ENCODE measurements at places on chromosomes 5 and 9. TPM values are rescaled to one million over a fixed set of nuclear protein-coding genes. Genes with fewer than 3 reads are reported as not detected.

DNA sequence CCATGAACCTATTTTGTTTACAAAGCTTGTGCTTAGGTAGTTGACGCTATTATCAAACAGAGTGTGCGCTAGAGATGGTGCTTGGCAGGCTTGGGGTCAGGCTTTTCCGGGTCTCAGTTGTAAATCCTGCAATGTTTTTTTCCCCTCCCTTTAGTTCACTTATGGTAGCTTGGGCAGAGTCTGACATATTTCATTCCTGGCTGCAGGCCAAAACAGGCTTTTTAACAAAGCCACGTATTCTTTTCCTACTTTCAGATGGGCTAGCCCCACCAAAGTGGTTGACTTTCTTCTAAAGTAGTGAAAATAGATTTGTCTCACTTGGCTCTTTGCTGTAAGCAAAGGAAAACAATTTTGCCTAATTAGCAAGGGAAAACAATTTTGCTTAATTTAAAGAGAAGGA lies 58.0 kb upstream of the FBN2 start:
- DNase-seq: no peak

DNA sequence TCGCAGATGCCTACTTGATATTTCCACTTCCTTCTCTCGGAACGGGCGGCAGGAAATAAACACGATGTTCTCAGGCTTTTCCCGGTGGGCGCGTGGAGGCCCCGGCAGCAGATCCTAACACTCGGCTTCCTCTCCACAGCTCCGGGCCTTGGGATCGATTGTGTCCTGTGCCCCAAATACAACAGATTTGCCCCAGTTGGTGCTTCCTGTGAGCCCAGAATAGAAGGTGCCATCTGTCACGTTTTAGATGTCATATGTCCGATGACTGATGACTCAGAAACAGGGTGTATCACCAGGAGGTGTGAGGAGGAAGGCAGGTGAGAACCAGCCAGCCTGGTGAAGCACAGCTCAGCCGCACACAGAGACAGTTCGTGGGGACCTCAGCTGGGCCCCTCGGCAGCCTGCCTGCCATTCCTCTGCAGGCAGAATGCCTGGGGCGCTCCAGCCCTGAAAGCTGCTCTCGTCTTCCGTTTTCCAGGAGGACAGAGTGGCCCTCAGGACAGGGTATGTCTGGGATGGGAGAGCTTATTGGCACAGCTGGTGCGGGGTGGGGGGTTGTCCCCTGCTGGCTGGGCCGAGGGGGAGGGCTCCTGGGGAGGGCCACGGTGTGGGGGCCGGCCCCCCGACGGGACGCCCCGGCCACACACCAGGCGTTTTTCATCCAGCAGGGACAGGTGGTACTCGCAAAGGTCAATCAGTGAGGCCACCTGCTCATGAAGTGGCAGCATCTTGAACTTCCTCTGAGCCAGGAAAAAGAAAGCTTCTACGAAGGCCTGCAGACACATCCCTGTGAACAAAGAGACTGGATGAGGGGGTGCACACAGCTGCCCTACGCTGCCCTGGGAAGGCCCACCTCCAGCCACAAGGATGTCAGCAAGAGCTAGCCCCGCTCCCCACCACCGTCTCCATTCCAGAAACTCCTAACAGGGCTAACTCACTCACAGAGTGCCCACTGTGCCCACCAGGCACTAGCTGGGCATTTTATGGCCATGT lies 171.0 kb downstream of the DAB2IP start:
- no peak for DNase-seq

DNA sequence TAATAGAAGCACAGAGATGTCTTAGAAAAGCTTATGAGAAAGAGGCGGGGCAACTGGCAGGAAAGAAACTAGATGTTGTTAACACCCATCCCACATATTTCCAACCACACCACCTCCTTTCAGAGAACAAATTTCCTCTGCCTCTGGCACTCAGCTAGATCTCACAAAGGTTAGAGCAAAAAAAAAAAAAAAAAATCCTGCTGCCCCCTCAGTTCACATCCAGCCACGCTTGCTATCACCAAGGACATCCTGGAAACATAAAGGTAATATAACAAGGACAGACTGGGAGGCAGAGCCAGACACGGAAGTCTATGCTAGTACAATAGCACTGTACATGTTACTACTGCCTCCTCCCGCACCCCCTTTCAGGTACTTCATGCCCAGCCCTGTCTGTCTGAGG lies 238.0 kb upstream of the PTGER4 start:
- DNase-seq: no peak

DNA sequence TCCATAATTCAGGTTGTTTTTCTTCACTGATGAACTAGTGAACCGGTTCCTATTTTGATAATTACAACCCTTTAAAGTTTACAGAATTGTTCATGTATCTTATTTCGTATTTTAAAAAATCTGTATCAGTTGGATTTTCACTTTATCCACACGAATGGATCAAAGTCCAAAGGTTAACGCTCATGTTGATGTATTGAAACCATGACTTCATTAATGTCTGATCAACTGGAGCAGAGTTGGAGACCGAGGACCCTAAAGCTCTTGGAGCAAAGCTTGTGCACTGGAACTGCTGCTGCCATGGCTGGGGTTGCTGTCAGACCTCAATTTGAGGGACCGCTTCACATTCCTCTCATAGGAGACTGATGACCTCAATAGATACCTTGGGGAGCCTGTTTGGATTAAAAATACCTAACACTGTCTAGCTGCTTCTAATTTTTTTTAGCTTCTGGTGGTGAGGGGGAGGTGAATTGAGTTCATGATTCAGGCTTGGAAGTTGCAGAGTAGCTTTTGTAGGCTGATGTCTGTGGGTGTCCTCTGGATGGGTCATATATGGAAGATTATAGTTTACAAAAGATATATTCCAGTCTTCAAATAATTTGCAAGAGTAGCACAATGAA lies 45.1 kb downstream of the KIAA1958 start:
- no peak for DNase-seq

GRCh38 chr5:132289097-132289496 lies 5.1 kb upstream of the SLC22A4 start:
- DNase-seq: no peak

GRCh38 chr9:97511655-97512427 lies 10.4 kb downstream of the TMOD1 start:
- DNase-seq: no peak

DNA sequence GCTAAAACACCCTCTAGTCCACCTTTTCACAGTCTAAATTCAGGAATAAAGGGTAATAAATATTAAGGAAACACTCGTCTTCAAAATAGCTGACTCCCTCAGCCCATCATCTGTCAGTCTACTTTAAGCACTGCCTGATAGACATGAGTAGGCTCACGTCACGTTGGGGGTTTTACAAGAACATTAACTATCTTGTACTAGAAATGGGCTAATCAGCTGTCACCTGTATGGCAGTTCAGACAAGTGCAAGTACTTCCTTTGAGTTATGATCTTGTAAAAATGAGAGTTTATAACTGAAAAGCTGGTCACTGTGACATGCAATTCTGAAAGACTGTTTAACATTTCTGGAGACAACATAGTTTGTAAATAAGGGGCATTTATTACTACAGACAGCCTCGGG lies 936.7 kb upstream of the CTNND2 start:
- no peak for DNase-seq

DNA sequence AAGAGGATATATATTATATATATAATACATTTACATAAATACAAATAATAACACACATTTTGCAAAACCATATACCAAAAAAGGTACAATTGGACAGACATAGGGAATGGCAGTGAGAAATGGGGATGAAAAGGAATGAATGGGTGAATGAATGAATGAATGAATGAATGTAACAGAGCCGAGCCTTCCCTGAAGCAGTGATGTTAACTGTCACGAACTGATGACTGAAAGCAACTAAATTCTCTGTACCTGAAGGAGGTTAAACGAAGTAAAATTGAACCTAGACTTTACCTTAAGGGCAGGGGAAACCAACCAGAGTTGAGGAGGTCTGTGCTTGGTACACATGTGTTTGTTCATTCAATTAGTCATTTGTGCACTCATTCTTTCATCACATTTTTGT lies 169.6 kb upstream of the TBC1D2 start:
- no peak for DNase-seq

DNA sequence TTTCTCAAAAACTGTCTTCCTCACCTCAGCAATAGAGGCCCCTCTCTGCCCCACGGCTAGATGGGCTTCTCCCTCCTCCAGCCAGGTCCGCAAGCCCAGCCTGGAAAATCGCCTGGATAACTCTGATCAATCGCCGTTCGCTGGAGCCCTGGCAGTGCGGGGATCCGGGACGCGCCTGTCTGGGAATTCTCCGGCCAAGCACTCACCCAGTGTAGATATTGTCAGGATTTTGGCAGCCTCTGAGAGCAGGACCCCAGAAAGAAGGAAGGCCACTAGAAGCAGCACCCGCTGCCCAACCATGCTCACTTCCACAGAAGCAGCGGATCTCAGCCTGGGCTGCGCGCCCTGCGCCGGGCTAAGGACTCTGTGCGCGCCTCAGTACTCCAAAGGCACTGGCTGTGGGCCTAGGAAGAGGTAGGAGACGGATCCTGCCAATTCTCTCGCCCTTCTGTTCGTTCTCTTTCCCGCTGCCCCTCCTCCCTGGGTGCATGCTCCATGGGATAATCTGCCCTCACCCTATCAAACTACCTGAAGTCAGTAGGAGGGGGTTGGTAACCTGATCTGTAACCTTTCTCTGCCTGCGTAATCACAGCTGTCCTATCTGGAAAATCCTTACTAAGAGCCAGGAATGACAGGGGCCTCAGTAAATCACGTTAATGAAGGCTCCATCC lies at the start of gene UGT3A1:
Gene UGT3A1, minus strand, starts transcription at position 450 of the 671 bp plus-strand sequence. Its CDS starts 150 bp downstream, at position 300.
- DNase-seq: peak; percentile 36

DNA sequence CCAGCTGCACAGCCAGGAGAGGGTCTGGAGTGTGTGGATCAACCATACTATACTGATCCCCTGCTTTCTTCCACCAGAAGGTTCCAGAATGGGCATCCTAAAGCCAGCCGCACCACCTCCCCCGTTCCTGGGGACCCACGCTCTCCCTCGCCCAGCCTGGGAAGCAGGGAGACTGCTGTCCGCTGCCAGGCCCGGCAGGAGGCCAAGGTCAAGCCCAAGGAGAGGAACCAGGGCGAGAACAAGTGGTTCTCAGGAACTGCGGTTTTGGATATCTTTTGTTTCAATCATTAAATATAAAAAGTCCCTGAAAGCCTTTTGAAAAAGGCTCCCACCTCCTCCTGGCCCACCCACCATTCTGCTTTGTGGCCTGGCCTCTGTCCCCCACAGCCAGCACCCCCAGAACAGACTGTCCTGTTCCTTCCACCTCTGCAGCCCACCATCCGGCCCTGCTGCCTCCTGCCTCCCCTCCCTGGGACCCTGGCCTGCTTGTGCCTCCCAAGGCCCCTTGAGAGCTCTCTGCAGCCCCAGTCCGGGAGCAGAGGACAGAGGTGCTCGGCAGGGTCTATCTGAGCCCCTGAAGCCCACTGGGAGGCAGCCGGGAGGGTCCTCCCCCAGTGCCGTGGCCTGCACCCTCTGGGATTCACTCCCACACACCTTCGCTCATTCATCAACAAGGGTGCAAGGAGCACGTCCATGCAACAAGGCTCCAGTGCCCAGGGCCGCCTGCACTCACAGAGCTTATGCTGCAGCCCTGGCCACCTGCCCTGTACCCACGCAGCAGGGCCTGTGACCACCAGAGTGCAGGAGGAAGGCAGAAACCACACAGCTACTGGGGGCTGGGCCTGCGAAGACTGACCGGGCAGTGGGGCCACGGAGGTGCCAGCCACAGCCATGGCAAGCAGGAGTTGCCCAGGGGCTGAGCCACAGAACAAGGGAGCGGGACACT lies 614 bp upstream of the LCN6 start:
- DNase-seq: no peak

DNA sequence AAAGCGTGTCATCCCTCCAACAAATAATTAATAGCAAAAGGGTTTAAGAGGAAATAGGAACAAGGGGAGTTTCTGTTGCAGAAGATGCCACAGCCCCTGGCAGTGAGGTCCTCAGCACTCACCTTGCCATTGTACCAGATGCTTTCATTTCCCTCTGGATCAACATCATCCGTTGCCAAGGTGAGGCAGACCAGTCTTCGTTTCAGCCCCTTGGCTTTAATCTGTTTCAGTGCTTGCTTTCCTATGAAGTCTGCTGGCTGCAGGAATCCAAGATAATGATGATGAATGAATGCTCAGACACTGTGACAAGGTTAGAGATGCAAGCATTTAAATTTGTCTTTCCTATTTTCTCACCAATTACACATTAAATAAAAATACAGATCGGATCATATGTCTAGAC lies 20.0 kb upstream of the ARSB start:
- no peak for DNase-seq

DNA sequence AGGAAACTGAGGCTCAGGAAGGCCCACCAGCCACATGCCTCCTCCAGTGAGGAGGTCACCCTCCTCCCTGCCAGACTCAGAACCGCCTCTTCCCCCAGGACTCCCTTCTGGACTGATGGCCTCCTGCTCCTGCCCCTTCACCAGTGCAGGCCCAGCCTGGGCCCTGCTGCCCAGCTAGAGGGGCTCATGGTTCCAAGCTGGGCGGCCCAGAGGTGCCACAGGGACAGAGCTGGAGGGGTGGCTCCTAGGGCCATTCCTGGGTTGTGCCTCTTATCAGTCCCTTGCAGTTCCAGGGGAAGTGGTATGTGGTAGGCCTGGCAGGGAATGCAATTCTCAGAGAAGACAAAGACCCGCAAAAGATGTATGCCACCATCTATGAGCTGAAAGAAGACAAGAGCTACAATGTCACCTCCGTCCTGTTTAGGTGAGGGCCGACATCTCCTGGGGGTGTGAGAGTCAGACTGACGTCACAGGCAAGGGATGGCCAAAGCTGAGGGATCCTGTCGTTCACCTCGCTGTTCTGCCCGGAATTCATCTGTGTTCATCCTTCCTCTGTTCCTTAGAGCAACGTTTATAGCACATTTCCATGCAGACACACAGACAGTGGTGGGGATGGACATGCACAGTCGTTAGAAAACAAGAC lies 819 bp downstream of the LCN2 start:
- no peak for DNase-seq

DNA sequence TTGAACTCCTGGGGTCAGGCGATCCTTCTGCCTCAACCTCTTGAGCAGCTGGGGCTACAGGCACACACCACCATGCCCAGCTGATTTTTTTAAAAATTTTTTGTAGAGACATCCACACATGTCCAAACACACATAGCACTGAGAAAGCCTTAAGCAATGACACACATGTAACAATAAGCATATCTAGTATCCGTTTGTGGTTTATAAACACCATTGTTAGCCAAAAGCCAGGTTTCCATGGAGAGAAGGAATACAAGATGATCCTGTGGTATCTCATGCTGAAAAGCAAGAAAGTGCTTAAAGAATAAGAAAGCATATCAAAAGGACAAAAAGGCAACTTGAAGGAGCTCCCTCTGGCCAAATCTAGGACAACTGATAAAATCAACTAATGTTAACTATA lies 29.7 kb upstream of the SLC1A3 start:
- DNase-seq: no peak

OR13C3 gene
- total RNA-seq: not detected

OR1N2 gene
- not detected for total RNA-seq

SLC1A3 gene
- total RNA-seq: 1.3 TPM

AKNA gene
- total RNA-seq: 20.4 TPM

PCYOX1L gene
- 6.1 TPM for total RNA-seq

GAPT gene
- total RNA-seq: not detected

TNC gene
- total RNA-seq: 68.9 TPM

LCN15 gene
- total RNA-seq: not detected

IL33 gene
- not detected for total RNA-seq

RAI14 gene
- 139 TPM for total RNA-seq

CCDC192 gene
- total RNA-seq: not detected

CARD6 gene
- 0.63 TPM for total RNA-seq

DBH gene
- total RNA-seq: not detected
